Stimulated activated CD8-positive, alpha-beta memory T cell treated with anti-CD3 and anti-CD28 coated beads, Interleukin-7, amount 100 ng/mL, for 24 hours (primary cell): ENCODE measurements at places on chromosomes 5 and 9.

DNA sequence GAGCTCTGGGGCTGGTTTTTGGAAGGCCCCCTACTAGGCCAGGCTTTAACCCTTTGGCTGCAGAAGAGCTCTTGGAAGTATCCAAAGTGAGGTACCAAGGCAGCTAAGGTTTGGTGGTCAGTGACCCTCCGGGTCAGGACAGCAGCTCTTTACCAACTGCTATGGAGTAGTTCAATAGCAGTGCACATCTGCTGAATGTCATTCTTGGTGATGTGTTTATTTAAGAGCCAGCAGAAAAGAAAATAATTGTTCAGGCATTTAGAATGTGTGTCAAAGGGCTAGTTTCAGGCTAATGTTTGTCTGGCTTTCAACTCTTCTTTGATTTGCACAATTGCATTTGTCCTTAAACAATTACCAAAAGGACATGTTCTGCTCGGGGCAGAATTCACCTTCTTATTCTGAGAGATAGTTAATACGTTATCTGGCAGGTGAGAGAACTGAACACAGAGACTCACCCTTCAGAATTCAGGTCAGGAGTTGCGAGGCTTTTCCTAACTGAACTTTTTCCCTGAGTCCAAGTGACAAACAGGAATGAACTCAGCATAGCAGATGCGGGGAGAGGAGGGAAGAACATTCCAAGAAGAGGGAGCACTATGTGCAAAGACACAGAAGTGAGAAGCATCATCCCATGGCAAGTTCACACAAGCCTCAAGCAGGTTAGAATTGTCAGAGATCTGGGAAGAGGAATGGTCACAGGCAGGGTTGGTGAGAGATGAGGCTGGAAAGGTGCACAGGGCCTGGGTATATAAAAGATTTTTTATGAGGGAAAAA lies 556.7 kb upstream of the TLE4 start:
- DNase-seq = no peak

DNA sequence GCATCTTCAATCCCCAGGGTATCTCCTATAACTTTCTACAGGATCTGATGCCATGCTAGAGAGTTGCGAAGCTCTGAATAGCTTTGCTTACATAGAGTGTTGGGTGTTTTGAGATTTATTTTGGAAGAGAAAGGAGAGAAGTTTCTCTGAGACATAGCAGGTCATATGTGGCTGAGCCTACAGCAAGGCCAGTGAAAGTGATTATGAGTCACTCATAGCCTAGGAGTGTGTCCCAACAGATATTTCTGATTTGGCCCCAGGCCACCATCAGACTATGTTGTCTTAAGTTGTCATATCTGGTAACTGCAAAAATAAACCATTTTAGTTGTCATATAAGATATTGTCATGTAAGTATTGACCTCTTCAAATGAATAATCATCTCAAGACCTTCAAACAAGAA lies 132.0 kb upstream of the RAI14 start:
- no peak for DNase-seq

GRCh38 chr5:132877938-132878337 lies 4.5 kb downstream of the LEAP2 start:
- no peak for DNase-seq

GRCh38 chr5:101440173-101440572 lies 537.1 kb upstream of the ST8SIA4 start:
- no peak for DNase-seq

- no peak for DNase-seq
These were observed 459.1 kb upstream of the CDH9 start for GRCh38 chr5:27497491-27497890.

DNA sequence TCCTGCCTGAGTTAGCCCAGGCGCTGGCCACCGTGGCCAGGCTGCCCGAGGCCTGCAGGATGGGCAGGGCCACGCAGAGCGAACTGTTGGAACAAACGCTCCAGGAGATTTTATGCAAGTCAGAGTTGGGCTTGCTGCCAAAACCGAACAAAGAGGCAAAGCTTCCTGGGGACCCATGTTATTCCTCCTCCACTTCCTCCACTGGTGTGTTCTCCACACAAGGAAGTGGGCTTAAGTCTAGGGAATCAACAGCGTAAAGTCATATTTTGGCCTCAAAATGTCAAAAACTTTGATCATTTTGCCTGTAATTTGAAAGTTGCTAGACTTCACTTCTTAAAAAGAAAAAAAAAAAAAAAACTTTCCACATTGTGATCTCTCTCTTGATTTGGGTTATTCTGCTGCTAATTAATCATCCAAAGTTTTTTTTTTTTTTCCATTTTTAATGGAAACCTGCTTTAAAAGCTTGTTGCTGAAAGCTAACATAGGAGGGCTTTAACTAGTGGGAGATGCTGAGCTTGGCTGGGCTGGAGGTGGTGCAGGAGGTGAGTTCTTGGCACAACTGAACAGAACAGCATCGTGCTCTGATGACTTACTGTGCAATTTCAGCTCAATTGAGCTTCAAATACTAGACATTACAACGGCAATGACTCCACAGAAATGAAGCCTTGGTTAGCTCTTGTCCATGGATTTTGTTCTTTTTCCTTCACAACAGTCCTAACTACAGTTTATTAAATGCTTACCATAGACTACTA lies 73.0 kb downstream of the PTPDC1 start:
- DNase-seq = no peak

- DNase-seq = no peak
These were observed 27.1 kb downstream of the SLC9A3 start for GRCh38 chr5:497090-497700.

- no peak for DNase-seq
These were observed 150.3 kb upstream of the SLC28A3 start for GRCh38 chr9:84490842-84491325.

DNA sequence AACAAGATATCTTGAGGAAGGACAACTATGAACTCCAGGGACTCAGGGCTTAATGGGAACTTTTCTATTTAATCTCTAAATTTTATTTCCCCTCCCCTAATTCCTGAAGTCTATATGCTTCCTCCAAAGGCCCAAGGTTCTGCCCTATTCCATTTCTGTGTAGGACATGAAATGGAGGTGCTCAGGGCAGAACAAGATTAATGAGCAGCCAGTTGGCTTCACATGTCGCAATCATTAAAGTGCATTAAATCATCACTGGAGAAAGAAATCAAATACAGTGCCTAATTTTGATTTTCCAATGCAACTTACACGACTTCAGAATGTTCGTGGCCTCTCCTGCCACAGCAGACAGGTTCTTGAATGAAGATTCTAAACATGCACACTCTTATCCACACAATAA lies 862.1 kb downstream of the PTPRD start:
- DNase-seq = no peak

- DNase-seq = no peak
These were observed 67.4 kb downstream of the CTSL start for GRCh38 chr9:87793292-87793691.

GRCh38 chr5:142253938-142254337 lies 70.9 kb downstream of the SPRY4 start:
- no peak for DNase-seq

DNA sequence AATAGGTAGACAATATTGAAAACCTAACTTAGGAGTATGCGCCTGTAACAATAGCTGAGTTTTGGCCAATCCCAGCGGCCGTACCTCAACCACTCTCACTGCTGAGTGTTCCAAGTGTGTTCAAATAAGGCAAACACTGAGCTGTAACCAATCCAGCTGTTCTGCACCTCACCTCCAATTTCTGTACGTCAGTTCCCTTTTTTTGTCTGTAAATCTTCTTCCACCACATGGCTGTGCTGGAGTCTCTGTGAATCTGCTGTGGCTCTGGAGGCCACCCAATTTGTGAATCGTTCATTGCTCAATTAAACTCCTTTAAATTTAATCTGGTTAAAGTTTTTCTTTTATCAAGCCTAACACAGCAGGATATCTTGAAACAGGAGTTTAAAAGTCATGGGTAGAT lies 116.3 kb downstream of the SLC28A3 start:
- no peak for DNase-seq

DNA sequence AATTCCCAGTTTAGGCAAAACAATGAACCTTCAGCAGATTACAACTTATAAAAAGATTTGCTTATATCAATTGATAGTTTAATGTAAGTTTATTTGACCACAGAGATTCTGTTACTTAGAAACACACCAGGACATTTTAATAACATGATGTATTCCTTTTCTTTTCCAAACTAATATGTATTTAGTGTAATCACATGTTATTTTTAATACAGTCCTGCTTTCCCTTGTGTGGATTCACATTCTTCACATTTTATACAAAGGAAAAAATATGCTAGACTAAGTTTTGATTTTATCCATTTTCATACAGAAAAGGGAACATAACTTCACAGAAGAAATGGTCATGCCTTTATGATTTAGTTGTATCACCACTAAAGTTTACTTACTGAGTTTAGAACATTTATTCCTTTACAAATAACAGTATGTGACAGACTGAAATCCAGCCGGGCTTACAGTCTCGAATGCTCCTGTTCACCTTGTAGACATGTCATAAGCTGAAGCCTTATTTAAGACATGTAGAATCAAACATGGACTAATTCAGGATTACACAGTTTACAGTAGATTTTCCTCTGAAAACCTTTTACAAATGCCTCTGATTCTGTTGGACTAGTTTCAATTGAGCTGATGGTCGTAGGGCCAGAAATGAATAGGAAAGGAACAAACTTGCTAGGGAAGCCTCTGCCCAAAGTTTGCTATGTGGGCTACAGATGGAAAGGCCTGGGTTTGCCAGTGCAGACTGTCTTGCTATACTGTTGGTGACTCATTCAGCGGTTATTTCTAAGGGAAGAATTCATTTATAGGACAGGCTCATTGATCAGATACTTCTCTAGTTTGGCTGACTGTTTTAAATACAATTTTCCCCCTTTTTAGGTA lies 6.6 kb upstream of the ASPN start:
- no peak for DNase-seq

DNA sequence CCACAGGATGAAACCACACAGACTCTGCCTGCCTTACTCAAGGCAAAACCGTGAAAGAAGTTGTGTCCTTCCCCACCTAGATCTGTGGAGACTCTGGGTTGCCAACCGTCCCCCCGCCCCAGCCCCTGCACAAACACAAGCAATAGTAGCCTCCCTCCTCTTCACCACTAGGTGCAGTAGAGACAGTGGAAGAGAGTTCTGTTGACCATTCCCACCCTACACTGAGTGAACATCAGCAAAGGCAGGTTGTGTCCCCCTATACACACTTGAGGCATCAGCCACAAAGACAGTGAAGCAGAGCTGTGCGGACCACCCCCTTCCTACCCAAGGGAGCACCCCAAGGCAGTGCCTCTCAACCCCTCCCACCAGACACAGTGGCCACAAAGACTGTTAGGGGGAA lies 223.7 kb upstream of the NFIL3 start:
- DNase-seq = no peak

DNA sequence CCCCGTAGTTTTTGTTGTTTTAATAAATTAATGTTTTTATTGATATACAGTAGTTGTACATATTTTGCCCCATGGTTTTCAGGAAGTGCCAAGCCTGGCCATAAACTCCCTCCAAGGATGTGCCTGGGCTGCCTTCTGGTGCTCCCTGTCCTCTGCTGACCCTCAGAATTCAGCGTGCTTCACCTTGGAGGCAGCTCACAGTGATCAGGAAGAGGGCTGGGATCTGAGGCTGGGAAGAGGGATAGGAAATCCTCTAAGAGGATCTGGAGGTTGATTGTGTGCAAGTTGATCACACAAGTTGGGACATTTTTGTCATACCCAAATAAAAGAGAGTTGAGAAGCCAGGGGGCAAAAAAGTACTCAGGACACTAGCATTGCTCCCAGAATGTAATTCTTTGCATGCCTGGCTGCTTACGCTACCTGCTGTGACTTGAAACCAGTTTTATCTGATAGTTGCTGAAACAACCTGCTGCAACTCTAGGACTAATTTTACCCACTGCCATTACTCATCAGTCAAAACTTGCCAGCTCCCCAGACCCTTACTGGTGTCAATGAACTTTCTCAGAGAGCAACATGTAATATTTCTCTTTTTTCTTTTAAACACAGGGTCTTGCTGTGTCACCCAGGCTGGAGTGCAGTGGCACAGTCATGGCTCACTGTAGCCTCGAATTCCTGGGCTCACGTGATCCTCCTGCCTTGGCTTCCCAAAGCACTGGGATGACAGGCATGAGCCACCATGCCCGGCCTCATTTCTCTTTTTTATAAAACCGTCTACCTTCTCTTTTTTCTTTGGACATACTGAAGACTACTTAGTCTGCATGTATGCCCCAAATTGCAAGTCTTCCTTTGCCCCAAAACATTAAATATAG lies 29.0 kb downstream of the PDE6A start:
- DNase-seq = no peak

GRCh38 chr9:127380479-127380878 lies 16.5 kb upstream of the SLC2A8 start:
- no peak for DNase-seq

DNA sequence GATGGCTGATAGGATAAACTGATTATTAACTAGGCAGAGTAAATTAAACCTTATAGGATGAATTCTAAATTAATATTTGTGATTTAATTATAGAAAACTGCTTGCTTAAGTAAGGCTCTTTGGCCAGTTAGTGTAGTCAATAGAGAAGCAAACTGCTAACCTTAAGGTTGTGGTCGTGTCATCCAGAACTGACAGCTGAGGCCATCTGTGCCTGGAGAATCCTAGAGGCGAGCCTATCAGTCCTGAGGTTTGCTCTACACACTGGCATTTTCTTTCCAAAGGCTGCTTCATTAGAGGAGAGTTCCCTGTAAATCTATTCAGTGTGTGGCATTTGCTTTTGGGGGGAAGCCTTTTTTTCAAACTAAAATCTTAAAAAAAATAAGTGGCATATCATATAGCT lies 169.2 kb downstream of the MEF2C start:
- no peak for DNase-seq

GRCh38 chr9:89655990-89656657 lies 51.3 kb downstream of the GADD45G start:
- no peak for DNase-seq

DNA sequence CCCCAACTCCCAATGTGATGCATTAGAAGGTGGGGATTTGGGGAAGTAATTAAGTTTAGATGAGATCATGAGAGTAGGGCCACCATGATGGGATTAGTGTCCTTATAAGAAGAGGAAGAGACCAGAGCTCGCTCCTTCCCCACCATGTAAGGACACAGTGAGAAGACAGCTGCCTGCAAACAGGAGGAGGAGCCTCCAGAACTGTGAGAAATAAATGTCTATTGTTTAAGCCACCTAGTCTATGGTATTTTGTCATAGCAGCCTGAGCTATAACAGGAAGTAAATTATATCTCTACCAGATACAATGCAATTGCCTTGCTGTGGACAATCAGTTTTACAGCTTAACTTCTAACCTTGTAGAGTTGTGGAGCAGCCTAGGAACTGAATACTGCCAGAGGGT lies 58.0 kb downstream of the ANKRD33B start:
- DNase-seq = no peak

DNA sequence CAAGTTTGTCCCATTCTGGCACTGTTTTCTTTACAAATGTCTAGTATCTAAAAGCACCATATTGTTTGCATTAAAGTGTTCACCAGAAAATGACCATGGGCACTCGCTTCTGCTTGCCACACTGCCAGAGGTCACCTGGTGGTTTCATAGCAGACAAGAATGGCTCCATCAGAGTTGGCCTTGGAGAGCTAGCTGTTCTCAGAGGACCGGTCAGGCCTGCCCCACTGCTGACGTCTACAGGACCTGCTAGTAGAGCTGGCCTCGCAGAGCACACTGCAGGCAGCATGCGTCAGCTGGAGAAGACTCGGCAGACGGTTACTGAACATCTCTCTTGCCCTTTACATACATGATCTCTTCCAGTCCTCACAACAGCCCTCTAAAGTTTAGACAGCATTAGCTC lies 8.7 kb upstream of the TLX3 start:
- DNase-seq = no peak
